Spinal cord (tissue), 10 donors: ENCODE measurements at places on chromosomes 1 and 21.

DNA sequence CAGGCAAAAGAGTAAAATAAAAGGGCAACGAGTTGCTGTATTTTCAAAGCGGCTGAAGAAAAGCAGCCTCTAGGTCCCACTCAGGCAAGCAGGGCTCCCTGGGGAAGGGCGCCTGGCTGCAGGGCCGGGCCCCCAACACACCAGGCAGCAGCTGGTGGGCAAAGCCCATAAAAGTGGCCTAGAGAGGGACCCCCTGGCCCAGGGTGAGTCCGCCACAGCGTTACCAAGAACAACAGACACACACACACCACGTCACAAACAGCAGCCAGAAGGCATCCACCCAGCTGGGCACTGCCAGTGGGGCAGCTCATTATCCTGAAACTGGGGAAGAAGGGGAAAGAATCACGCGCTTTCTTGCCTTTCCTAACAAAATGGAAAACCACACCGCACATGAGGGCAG, 4.7 kb downstream of the SUMO3 start:
- no peak for DNase-seq

GRCh38 chr1:242002072-242002471, 3.2 kb upstream of the MAP1LC3C start:
- DNase-seq = no peak

DNA sequence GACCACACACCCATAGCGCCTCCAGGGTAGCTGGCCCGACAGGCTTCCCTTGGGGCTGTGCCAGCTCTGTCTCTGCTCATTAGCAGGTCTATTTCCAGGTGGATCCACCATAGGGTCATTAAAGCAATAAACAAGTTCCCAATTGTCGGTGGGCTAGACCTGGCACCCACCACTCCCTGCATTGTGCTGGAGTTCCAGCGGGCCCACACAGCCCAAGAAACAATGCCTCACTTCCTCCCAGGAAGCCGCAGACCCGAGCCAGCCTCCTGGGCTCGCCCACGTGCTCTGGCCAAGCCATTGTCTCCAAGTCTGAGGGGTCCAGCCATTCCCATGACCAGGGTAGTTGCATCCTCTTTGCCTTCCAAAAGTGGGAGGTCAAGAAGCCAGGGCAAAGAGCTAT, 27.5 kb upstream of the SOX13 start:
- no peak for DNase-seq

- DNase-seq = no peak
These were observed 42.7 kb downstream of the GATAD2B start for GRCh38 chr1:153880024-153880423.

- DNase-seq = no peak
These were observed 95.9 kb downstream of the PTPRU start for GRCh38 chr1:29332204-29332603.

DNA sequence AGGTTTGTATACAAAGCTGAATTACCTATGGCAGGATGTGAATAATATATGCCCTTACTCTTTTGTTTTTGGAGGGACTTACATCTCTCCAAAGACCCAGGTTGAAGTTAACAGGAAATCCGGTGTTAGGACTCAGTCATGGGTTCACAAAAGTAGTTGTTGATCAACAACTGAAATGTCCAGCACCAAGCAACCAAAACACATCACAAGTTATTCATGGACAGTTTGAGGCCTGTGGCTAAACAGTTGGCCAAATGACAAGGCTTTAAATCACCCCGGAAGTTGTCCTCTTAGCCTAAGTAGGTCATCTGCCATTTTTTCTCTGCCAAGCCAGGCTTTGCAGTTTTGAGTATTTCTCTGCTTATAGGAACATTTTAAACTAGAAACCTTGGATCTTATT, 89.9 kb downstream of the CD247 start:
- no peak for DNase-seq

GRCh38 chr1:217137210-217137881, 414.1 kb upstream of the ESRRG start:
- peak; percentile 10 for DNase-seq

DNA sequence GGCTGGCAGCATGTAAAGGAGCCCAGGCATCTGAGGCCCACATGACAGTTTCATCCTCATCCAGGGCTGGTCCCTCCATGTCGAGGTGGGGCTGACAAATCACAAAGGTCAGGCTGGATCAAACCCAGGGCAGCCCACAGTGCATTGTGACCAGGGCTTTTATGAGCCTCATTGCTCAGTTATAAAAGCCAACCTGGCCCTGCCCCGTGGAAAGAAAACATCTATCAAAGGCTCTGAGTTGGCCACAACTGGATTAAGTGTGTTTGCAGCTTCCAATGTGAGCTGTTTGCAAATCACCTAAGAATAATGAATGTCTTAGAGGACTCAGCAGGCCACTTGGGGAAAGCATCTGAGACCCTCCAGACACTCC, 45.4 kb downstream of the GRHL3 start:
- DNase-seq = peak; percentile 42

- no peak for DNase-seq
These were observed 153.5 kb downstream of the RERE start for GRCh38 chr1:8663915-8664329.

DNA sequence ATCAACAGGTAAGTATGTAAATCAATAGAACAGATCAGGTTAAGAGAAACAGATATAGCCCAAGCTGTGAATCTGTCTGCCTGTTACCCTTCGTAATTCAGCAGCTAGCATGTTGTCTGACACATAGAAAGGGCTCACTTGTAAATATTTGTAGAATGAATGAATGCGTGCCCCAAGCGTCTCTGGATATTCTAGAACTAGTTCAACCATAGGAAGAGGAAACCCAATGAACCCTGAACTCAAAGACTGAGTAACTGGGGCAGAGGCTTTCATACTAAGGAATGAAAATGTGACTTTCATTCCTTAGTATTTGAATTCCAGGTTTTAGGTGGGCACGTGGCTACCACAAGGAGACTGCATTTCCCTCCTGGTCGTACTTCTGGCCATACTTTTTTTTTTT, 60.1 kb upstream of the SMYD2 start:
- DNase-seq = no peak

DNA sequence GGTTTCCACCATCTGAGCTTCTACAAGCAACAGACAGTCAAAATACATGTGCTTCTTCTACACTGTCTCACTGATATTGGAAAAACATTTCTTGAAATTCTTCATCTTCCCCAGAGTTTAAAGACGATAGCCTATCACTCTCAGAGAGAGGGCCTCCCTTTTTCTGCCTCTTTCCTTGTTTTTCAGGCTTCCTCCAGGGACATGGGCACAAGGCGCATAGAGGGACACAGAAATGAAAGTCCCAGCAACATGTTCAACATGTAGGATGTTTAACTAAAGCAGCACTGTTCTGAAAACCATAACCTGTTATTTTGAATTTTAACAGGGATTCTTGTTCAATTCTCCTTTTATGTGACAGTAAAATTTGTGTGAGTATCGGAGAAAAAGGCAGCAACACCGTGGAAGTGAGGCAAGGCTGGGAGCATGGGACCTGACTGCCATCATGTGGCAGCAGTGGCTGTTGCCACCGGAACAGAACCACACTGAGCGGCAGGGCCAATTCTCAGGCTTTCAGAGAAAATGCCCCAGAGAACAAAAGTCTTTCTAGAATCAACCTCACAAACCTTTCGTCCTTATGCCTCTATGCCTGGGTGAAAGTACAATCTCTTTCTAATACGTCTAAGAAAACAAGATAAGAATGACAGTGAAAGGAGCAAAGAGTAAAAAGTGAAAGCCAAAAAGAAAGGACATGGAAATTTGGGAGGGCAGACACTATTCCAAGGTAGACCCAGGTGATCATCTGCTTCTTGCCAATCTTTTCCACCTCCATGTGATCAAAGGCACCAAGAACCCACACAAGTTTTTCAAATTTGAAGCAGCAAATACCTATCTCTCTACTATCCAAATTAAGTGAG, 54.5 kb downstream of the PCNX2 start:
- DNase-seq = peak; percentile 62

DNA sequence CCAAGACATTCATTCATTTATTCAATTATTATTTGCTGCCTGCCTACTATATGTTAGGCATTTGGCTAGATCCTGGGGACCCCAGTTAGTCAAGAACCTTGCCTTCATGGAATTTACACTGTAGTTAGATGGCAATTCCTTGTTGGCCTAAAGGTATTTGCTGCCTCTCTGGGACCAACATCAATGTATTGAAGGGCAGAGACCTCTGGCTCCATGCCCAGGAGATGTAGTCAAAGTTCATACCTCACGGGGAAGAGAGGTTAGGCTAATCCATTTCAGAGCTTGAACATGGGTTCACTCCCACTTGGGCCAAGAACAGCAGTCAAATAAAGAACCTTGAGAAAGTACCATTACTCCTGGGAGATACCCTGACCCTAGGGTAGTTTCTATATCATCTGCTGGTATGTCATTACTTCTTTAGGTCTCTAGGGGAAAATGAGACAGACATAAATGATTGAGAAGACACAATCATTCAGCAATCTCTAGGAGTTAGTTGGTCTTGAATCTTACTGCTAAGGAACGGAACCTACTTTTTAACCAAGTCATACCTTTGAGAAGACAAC, 32.0 kb downstream of the SORT1 start:
- DNase-seq = no peak

DNA sequence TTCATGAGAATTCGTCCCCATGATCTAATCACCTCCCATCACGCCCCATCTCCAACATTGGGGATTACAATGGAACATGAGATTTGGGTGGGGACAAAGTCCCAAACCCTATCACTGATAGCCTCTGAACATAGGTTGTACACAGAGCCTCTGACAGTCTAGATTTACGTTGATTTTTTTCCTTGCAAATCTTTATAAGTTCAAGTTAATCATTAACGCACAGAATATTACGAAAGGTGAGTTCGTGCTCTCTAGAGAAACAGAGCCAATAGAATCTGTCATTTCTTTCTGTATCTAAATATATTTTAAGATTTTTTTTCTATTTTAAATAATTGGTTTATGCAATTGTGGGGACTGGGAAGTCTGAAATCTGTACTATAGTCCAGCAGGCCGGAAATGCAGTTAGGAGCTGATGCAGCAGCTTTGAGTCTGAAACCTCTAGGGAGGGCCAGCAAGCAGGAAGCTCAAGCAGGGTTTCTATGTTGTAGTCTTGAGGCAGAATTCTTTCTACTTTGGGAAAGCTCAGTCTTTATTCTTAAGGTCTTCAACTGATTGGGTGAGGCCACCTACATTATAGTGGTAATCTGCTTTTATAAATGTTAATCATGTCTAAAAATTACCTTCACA, 61.0 kb downstream of the SELENOF start:
- DNase-seq = no peak

GRCh38 chr1:63593303-63593885, at the start of gene PGM1:
Gene PGM1, plus strand, starts transcription at chr1:63593411. Its CDS starts 78 bp downstream, at chr1:63593489.
- peak; percentile 66 for DNase-seq

- DNase-seq = no peak
These were observed 6.3 kb upstream of the TNNT2 start for GRCh38 chr1:201383647-201384405.

DNA sequence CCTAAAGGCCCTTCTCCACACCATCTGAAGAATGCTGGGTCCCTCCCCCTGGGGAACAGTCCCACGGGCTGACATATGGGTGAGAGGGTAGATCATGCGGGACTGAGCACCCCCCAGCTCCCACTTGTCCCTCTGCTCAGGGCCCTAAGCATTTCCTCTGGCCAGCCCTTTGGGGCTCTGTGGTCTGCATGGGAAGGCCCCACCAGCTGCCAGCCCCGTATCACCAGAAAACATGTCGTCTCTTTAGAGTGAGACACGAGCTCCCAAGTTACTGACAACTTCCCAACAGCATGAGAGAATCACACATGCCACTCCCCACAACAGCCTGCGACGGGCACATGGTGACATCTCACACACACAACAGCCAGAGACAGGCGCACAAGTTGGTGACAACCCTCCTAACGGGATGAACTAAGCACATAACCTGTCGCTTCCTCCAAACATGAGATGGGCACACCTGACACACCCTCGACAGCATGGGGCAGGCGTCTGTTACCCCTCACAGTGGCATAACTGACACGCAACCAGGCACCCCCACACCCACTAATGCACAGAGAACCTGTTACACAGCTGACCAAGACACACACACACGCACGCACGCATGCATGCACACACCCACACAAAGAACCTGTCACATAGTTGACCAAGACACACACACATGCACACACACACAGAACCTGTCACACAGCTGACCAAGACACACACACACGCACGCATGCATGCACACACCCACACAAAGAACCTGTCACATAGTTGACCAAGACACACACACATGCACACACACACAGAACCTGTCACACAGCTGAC, 41.2 kb downstream of the AHDC1 start:
- DNase-seq = no peak

GRCh38 chr1:183355797-183356196, 62.4 kb downstream of the NMNAT2 start:
- no peak for DNase-seq

DNA sequence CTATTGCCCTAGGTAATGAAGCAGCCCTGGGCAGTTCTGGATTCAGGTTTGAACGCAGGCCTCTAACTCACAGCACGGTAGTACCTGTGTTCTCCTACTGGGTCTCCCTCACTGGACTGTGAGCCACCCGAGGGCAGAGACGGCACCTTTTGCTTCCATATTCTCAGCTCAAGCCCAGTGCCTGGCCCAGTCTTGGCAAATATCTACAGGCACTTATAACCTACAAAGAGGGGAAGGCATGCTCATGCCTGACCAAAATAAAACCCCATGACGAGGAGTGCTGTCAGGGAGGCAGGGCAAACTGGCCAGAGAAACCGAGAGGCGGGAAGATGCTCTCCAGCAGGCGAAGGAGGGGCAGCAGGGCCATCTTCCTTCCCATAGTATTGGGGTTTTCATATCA, 91.1 kb downstream of the DDX20 start:
- DNase-seq = no peak

DNA sequence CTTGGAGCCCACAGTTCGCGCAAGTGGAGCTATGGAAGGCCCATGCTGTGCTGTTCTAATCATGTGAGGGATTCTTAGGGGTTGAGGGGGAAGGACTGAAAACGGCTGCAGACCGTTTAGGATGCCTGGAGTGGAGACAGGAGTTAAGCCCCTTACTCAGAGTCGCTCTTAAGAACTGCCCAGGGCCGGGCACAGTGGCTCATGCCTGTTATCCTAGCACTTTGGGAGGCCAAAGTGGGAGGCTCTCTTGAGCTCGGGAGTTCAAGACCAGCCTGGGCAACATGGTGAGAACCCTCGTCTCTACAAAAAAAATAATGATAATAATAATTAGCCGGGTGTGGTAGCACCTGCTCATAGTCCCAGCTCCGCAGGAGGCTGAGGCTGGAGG, 1.1 kb downstream of the ZNF672 start:
- DNase-seq = no peak

GRCh38 chr21:45985471-45986315, 4.1 kb downstream of the COL6A1 start:
- no peak for DNase-seq

GRCh38 chr1:198119906-198120305, 36.9 kb upstream of the NEK7 start:
- no peak for DNase-seq

- DNase-seq = no peak
These were observed 255.1 kb upstream of the CSF3R start for GRCh38 chr1:36737767-36738166.

- no peak for DNase-seq
These were observed 1.3 kb downstream of the FCGR2A start for GRCh38 chr1:161506336-161507223.

DNA sequence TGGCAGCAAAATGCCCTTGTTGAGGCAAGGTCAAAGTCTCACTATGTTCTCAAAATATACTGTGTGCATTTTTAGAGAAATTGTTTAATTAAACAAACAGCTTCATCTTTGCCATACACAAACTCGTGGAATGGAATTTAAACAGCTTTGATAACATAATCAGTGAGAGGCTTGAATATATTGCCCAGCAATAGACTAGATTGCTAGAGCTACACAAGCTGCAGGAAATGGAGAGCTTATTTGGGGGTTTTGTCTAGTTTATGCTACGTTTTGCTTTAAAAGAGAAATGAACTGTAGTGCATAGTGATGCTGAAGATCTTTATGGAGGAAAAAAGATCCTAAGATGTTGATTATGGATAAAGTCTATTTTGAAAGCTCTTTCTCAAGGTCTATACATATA, 166.8 kb upstream of the HMCN1 start:
- no peak for DNase-seq
